Activated naive CD8-positive, alpha-beta T cell treated with anti-CD3 and anti-CD28 coated beads, Interleukin-2, amount 50 U/mL, for 24 hours (primary cell): ENCODE measurements at places on chromosomes 1 and 21.

DNA sequence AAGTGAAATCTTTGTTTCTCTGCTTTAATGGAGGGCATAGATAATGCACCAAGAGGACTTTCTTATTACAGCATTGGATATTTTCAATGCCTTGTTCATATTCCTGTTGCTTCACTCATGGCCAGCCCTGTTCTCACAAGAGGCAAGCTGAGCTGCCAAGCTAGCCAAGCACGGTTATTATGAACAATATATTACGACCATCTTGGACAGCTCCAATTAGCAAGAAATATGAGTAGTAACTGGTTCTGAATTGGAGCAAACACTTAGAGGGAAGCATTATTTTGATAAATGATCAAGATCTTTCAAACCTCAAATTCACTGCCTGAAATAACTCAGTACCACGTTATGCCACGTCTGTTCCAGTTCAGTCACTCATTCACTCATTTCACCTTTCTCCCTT, 159.8 kb downstream of the SETD4 start:
- DNase-seq: no peak

DNA sequence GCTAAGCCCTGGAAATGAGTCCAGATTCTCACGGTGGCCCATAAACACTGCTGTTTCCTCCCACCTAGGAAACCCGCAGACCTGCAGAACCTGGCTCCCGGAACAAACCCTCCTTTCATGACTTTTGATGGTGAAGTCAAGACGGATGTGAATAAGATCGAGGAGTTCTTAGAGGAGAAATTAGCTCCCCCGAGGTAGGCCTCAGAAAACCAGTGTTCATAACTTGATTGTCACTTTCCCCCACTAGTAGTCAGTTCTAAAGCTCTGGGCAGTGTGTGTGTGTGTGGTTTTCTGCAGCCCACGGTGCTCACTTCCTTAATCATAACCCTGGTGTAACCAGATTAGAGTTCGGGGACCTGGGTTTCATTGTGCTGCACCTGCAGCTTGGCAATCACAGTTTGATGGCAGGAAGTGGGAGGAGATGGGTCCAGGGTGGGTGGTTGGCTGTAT, 39.1 kb downstream of the CLIC6 start:
- DNase-seq: peak; percentile 36

DNA sequence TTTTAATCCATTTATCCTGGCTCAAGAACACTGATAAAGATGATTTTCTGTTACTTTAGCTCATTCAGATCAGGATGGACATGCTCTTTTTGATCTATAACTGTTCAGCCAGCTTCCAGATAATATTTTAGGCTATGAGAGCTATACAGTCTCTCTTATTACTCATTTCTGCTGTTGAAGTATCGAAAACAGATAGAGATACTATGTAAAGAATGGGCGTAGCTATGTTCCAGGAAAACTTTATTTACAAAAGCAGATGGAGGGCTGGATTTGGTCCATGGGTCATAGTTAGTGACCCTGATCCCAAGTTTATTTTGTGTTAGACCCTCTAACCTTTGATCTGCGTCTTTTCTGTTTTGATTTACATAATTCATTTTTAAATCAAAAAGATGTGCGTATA, 78.8 kb upstream of the TENT5C start:
- no peak for DNase-seq

- no peak for DNase-seq
Observed at GRCh38 chr1:212261361-212261929, 23.8 kb upstream of the PPP2R5A start.

DNA sequence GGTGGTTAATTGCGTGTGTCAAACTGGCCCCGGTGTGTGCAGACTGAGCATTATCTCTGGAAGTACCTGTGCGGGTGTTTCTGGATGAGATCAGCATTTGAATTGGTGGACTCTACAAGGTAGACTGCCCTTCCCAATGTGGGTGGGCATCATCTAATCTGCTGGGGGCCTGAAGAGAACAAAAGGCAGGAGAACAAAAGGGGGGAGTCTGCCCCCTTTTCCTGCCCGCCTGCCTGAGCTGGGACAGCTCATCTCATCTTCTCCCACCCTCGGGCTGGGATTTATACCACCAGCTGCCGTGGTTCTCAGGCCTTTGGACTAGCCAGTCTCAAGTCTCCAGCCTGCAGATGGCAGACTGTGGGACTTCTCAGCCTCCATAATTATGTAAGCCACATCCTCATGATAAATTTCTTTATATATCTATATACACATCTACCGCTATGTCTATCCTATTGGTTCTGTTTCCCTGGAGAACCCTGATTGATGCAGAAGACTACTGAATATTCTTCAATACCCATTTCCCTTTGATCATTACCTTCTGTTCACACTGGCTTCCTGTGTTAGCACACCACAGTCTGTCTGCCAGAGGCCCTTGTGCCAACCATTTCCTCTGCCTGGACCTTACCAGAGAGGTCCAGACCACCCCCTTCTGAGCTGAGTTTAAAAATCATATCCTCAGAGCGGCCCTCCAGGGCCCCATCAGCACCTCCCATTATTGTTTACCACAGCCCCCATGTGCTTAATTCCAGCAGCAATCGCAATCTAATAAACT, 25.2 kb downstream of the RCAN1 start:
- DNase-seq: no peak

DNA sequence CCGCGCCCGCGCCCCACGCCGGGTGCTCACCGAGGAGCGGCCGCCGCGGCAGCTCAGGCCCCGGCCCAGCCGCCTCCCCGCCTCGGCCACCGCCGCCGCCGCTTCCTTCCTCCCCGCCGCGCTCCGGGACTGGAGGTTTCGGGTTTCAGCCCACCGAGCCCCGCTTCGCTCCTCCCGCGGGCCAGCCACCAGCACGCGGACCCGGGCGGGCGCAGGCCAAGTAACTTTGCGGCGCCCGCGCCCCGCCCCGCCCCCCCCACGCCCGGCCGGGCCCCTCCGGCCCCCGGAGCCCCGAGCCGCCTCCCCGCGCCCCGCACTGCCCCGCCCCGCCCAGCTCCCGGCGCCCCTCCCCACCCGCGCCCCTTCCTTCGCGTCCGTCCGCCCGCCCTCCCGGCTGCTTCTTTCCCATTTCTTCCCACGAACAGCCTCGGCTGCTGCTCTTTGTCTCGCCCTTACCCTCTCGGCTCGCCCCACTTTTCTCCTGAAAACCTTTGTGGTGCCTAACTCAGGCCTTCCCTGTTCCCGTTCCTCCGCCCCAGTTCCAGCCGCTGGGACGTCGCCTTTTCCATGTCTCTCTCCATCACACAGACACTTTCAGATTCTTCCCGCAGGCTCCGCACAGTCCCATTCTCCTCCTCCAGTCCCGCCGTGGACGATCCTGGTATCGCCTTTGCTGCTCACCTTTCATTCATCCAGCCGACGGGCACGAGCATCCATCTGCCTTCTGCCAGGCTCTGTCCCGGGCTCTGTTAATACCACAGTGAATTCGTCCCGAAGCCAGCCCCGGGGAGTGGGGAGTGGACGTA, at the start of gene GPR161:
TSS of gene GPR161 (minus strand) at position 222 of the 806 bp plus-strand sequence. CDS start 32,080 bp downstream, outside the sequence.
- DNase-seq: peak; percentile 25

DNA sequence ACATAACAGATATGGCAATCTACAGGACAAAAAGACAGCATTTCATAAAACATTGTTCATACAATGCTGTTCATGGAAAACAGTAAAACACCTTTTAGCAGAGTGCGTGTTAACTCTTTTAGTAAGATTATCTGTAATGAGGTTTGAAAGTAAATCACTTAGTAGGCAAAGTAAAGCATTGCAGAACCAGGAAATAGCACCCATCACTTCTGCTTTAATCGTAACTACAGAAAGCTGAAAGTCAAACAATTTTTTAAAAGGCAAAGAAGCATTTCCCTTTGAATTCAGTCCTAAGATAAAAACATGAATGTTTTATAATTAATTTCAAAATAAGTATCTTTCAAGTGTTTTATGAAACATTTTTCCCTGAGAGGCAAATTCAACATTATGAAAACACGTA, 63.3 kb upstream of the RNF11 start:
- DNase-seq: no peak

- DNase-seq: no peak
Observed at GRCh38 chr1:221801251-221801661, 59.4 kb upstream of the DUSP10 start.

DNA sequence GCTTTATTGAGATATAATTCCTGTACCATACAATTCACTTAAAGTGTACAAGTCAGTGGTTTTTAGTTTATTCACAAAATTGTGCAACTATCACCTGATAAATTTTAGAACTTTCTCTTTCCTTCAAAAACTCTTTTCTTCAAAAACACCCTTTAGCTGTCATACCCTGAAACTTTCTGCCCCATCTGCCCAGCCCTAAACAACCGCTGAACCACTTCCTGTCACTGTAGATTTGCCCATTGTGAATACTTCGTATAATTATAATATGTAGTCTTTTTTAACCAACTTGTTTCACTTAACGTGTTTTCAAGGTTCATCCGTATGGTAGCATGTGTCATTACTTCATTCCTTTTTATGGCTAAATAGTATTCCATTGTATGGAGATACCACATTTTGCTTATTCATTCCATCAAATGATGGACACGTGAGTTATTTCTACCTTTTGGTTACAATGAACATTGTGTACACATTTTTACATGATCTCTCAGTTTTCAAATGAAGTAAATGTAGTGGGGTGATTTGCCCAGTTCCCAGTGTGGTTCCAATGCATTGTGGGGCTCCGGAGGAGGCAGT, 37.9 kb downstream of the WNT4 start:
- DNase-seq: peak; percentile 33

DNA sequence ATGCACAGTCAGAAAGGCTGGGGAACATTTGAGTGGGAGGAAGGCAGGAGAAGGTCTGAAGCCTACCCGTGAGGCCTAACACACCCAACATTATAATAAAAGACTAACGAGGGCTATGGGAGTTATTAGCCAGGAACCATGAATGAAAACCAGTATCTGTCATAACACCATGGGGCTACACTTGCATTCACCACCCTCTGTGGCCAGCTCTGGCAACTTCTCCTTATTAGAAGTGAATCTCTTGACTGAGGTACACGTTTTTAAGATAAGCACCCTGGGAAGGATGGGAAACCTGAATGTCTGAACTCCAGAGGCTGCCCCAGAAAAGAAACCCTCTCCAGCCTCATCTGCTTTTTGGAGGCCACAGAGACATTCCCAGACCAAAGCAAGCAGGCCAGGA, 204.3 kb upstream of the RAB4A start:
- DNase-seq: no peak

DNA sequence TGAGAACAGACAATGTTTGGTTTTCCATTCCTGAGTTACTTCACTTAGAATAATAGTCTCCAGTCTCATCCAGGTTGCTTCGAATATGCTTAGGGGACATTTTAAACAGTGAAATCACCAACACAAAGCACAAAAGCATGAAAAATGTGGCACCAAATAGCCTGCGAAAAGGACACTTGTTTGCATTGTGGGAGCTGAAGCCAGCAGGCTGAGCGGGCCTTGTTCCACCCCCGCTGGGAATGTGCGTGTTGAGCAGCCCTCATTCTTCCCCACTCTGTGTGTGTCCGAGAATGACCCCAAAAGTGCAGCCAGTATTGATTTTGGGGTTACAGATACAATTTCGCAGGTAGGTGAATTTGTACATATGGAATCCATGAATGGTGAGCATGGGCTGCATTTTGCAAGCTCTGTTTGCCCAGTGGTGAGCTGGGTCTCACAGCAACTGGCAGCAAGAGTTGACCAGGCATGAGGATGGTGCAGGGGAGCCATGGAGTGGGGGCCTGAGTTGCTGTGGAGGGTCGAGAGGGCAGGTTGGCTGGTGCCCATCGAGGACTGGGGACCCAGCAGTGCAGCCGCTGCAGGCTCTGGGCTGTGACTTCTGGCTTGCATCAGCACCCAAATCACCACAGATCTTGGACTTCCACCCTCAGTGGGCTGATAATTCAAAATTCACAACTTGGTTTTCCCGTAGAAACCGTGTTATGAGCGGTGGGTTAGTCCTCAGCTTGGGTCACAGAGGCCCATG, 29.4 kb downstream of the NENF start:
- no peak for DNase-seq

DNA sequence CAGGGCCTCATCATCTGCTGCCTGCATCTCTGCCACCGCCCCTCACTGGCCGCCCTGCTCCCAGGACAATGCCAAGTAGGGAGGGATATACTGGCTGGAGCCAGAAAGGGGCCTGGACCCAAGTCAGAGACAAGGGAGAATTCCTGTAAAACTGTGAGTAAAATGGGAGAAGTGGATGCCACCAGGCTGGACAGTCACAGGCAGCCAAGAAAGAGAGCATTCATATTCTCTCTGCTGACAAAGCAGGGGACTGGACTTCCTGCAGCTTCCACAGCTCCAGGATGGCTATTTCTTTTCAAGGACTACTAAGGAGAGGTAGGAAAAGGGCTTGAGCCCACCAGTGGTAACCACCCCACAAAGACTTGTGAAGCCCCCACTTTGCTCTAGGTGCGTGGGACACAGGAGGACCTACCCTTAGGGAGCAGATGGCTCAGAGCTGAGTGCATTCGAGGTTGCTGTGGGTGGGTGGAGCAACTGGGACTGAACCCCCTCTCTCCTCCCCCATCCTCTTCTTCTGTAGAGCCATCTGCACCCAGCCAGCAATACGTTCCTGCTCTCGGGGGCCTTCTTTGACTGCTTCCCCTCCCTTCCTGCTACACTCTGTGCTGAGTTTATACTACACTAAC, 57.5 kb downstream of the GLIS1 start:
- no peak for DNase-seq

- DNase-seq: no peak
Observed at GRCh38 chr1:210231846-210232510, 618 bp upstream of the SERTAD4 start.

- no peak for DNase-seq
Observed at GRCh38 chr1:63326473-63327380, 4.4 kb downstream of the FOXD3 start.

- DNase-seq: no peak
Observed at GRCh38 chr1:31111290-31111951, 45.9 kb upstream of the PUM1 start.

- DNase-seq: no peak
Observed at GRCh38 chr1:5053744-5054143, 399.3 kb downstream of the AJAP1 start.

GRCh38 chr1:223143537-223144248, 645 bp upstream of the TLR5 start:
- DNase-seq: peak; percentile 32

DNA sequence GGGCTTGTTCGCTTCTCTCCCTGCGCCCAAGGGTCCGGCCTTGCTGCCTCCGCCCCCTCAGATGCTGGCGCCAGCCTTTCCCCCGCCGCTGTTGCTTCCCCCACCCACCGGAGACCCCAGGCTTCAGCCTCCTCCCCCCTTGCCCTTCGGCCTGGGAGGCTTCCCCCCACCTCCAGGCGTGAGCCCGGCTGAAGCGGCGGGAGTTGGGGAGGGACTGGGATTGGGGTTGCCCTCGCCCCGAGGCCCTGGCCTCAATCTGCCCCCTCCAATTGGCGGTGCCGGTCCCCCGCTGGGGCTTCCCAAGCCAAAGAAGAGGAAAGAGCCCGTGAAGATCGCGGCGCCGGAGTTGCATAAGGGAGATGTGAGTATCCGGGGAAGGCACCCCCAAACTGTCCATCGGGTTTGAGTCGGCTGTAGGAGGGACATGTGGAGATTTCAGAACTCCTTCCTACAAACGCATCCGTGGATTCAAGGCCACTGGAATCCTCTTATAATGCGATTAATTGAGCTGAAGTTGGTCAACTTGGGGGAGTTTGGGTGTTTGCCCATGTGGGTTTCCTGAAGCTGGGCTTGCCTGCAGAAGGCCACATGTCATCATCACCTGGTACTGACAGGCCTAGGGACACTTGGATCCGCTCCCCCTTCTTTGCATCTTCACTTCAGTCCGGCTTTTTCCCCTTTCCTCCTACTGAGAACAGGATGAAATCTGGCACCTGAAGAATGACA, 707 bp downstream of the PRCC start:
- peak; percentile 58 for DNase-seq
